ENCODE measurements at places on chromosomes 2 and 18. TPM values are rescaled to one million over a fixed set of nuclear protein-coding genes. Genes with fewer than 3 reads are reported as not detected.

DNA sequence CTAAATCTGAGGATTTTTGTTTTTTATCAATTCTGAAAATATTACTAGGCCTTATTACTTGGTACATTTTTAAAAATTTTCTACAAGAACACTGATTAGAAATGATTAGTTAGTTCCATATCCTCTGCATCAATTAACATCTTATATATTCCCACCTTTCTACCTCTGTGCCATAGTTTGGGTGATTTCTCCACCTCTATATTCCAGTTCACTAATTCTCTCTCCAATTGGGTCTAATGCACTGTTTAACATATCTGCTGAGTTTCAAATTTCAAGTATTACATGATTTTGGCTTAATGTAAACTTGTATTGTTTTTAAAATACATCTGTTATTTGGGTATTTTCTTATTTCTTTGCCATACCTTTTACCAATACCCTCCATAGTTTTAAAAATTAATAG lies 705.7 kb upstream of the SALL3 start:
- H3K27ac ChIP-seq: no peak overlapping the region
- no peak for DNase-seq
- H3K27me3 ChIP-seq: no peaks in the 10 kb centered on the region
- no peaks in the 10 kb centered on the region for H3K4me1 ChIP-seq
- no peaks in the 10 kb centered on the region for H3K36me3 ChIP-seq
- H3K4me3 ChIP-seq: no peak overlapping the region

CAPN13 gene
- not detected for total RNA-seq

DNA sequence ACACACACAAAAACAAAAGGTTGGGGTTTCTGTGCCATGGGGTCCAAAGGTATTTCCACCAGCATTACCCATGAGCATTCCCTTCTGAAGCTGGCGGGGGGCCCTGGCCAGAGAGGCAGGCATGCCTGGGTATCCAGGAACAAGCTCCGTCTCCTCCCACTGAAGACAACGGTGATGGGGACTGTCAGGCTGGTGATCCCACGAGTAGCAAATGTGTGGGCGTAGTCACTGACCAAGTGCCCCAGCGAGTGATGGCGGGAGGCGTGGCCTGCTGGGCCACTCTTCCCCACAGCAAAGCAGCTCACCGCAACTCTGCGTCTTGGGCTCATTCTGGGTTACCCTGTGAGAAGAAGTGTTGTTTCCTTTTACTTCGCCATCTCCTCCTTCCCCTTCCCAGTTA lies 270.6 kb downstream of the CDCA7 start:
- H3K4me3 ChIP-seq: no peak overlapping the region
- no peak for DNase-seq
- no peaks in the 10 kb centered on the region for H3K36me3 ChIP-seq

DNA sequence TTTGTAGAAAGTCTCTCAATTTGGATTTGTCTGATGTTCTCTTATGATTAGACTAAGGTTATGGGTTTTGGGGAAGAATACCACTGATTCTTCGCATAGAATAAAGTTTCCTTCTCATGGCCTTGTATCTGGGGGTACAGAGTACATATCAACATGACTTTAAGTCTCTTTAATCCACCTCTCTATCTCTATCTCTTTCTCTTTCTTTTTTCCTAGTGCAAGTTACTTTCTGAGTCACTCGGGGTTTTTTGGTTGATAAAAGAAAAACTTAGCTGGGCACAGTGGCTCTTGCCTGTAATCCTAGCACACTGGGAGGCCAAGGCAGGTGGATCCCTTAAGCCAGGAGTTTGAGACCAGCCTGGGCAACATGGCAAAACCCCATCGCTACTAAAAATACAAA lies 100.1 kb upstream of the MAP4K3 start:
- no peaks in the 10 kb centered on the region for H3K36me3 ChIP-seq
- H3K27me3 ChIP-seq: no peaks in the 10 kb centered on the region
- no peak for DNase-seq
- H3K4me3 ChIP-seq: no peak overlapping the region
- H3K4me1 ChIP-seq: no peaks in the 10 kb centered on the region

DNA sequence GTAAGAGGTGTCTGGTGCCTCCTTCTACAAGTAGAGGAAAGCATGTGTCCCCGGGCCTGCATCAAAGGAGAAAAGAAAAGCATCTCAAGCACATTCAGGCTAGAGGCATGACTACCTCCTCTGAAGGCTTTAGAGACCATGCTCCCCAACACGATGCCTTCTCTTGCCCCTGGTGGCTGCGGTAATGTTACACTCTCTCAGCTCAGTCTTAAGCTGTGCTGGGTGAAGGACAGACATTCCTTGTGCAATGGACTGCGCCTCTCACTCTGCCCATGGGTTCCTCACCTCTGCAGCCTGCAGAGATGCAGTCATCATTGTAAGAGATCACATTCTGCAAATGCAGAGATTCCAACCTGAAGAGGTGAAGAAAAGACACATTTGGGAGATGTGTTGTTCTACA lies 148.2 kb upstream of the HNRNPA3 start:
- H3K4me3 ChIP-seq: no peak overlapping the region
- no peaks in the 10 kb centered on the region for H3K27me3 ChIP-seq
- no peak for DNase-seq
- H3K36me3 ChIP-seq: no peaks in the 10 kb centered on the region
- H3K27ac ChIP-seq: no peak overlapping the region
- H3K4me1 ChIP-seq: no peaks in the 10 kb centered on the region

DNA sequence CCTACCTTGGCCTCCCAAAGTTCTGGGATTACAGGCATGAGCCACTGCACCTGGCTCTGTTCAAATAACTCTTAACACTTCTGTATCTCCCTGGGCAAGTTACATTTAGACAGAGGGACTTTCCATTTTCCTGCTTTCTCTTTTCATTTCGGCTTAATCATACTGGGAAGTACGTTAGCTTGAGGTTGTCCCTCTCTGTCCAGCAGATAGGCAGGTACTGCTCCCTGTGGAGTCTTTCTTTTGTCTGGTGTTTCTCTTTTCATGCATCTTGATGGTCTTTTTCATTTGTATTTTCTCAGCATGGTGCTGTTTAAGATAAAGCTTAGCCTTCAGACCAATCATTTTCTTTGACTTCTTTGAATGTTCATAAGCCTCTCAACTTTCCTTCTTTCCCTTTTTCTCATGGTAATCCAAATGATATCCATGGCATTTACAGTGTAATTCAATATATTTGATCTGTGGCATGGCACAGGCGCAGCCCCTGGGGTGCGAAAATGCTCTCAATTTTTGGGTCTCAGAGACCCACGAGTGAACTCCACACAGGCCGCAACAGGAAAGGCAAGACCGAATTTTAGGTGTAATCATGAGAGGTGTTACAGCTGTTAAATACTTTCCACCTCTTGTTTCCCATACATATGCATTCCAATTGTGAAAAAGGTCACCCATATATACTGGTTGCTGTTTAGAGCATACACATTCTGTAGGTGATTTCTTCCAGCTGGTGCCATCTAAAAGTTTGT lies 99.9 kb upstream of the MYO3B start:
- no peak for DNase-seq
- no peak overlapping the region for H3K27ac ChIP-seq
- no peaks in the 10 kb centered on the region for H3K36me3 ChIP-seq
- no peak overlapping the region for H3K4me3 ChIP-seq

GRCh38 chr2:44459739-44460138 lies 98.0 kb downstream of the CAMKMT start:
- H3K27me3 ChIP-seq: no peaks in the 10 kb centered on the region
- no peak for DNase-seq
- H3K4me3 ChIP-seq: no peak overlapping the region
- no peaks in the 10 kb centered on the region for H3K4me1 ChIP-seq
- no peak overlapping the region for H3K27ac ChIP-seq
- H3K36me3 ChIP-seq: no peaks in the 10 kb centered on the region

GRCh38 chr2:119010336-119010735 lies 68.3 kb downstream of the MARCO start:
- no peaks in the 10 kb centered on the region for H3K36me3 ChIP-seq
- no peaks in the 10 kb centered on the region for H3K4me1 ChIP-seq
- no peak overlapping the region for H3K4me3 ChIP-seq
- no peak overlapping the region for H3K27ac ChIP-seq
- DNase-seq: no peak

DNA sequence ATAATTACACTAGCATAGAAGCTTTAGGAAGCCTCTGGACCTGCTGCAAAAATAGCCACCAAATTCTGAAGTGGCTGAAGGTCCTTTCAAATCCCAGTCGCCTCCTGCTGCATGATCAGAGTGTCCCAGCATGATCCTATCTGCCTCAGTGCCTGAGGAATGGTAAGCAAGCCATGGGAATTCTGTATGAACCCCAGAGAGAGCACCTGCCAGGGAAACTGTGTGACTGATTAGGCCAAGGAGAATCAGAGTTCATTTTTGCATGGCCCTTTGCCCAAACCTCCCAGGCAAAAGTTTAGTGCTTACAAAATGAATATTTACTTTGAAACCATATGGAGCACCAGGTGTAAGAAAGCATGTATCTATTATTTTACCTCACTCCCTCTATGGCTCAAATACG lies 221.4 kb downstream of the ARL4C start:
- no peaks in the 10 kb centered on the region for H3K27me3 ChIP-seq
- no peaks in the 10 kb centered on the region for H3K4me1 ChIP-seq
- H3K27ac ChIP-seq: no peak overlapping the region
- H3K4me3 ChIP-seq: no peak overlapping the region
- DNase-seq: no peak

GRCh38 chr2:103152556-103152955 lies 390.7 kb downstream of the TMEM182 start:
- H3K4me1 ChIP-seq: no peaks in the 10 kb centered on the region
- no peak for DNase-seq
- H3K27ac ChIP-seq: no peak overlapping the region
- H3K36me3 ChIP-seq: no peaks in the 10 kb centered on the region
- no peak overlapping the region for H3K4me3 ChIP-seq

GRCh38 chr2:71876542-71877451 lies 270.9 kb downstream of the CYP26B1 start:
- no peak overlapping the region for H3K27ac ChIP-seq
- DNase-seq: no peak
- no peaks in the 10 kb centered on the region for H3K36me3 ChIP-seq
- H3K27me3 ChIP-seq: no peaks in the 10 kb centered on the region

DNA sequence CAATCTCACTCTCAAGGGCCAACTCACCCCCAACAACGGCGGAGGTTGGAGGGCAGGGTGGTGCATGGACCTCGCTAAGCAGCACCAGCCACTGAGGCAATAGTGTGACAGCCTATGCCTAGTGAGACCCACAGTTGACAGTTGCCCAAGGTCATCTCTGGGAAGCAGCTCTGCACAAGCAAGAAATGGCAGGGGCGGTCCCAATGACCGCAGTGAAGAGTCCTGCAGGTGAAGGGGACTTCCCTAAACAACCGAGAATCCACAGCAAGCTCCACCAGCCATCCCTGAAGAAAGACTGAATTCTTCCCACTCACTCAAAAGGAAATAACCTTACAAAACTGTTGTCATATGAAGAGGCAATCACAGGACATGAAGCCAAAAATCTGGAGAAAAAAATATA lies 313.4 kb upstream of the ID2 start:
- DNase-seq: no peak
- no peaks in the 10 kb centered on the region for H3K36me3 ChIP-seq
- H3K4me3 ChIP-seq: no peak overlapping the region
- no peak overlapping the region for H3K27ac ChIP-seq

GRCh38 chr18:35616664-35617423 lies 35.3 kb downstream of the GALNT1 start:
- H3K27ac ChIP-seq: peak overlapping the region; percentile 51
- peak; percentile 10 for DNase-seq
- no peak overlapping the region for H3K4me3 ChIP-seq
- no peaks in the 10 kb centered on the region for H3K36me3 ChIP-seq
- H3K4me1 ChIP-seq: peaks cover 56% of the 10 kb centered on the region

- H3K4me3 ChIP-seq: no peak overlapping the region
- H3K27me3 ChIP-seq: no peaks in the 10 kb centered on the region
- no peak for DNase-seq
- H3K36me3 ChIP-seq: no peaks in the 10 kb centered on the region
- no peaks in the 10 kb centered on the region for H3K4me1 ChIP-seq
- no peak overlapping the region for H3K27ac ChIP-seq
Measured at GRCh38 chr18:55269622-55270021, 310.4 kb upstream of the CCDC68 start.

DNA sequence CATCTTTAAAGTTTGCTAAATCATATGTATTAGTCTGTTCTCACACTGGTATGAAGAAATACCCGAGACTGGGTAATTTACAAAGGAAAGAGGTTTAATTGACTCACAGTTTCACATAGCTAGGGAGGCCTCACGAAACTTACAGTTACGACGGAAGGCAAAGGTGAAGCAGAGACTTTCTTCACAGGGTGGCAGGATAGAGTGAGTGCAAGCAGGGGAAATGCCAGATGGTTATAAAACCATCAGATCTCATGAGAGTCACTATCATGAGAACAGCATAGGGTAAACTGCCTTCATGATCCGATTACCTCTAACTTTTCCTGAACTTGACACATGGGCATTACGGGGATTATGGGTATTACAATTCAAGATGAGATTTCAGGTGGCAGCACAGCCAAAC lies 1075.2 kb upstream of the NRXN1 start:
- H3K4me1 ChIP-seq: no peaks in the 10 kb centered on the region
- no peak for DNase-seq
- no peaks in the 10 kb centered on the region for H3K36me3 ChIP-seq
- H3K27ac ChIP-seq: no peak overlapping the region

GRCh38 chr2:211077216-211077767 lies 520.9 kb downstream of the CPS1 start:
- H3K36me3 ChIP-seq: no peaks in the 10 kb centered on the region
- no peaks in the 10 kb centered on the region for H3K27me3 ChIP-seq
- H3K27ac ChIP-seq: no peak overlapping the region
- DNase-seq: no peak
- no peak overlapping the region for H3K4me3 ChIP-seq

DNA sequence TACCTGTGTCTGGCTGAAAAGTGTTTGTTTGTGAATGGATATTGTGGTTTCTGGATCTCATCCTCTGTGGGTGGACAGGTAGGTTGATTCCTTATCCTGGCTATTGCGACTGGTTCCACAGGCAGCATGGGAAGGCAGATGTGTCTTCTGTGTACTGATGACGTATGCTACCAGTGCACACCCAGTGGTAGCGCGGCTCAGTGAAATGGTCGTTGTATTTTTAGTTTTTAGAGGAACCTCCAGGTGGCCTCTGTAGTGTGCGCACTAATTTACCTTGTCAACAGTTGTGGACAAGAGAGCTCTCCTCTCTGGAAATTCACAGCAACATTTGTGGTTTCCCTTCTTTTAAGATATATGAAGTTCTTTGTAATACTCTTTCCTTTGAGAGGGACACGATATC lies 52.5 kb downstream of the CCDC74A start:
- H3K27ac ChIP-seq: no peak overlapping the region
- H3K4me1 ChIP-seq: no peaks in the 10 kb centered on the region
- no peak for DNase-seq
- H3K27me3 ChIP-seq: peaks cover 4% of the 10 kb centered on the region
- no peak overlapping the region for H3K4me3 ChIP-seq
- H3K36me3 ChIP-seq: no peaks in the 10 kb centered on the region

Measured in tibial nerve (tissue), 4 donors.